ENCODE measurements at places on chromosomes 3 and 15.

DNA sequence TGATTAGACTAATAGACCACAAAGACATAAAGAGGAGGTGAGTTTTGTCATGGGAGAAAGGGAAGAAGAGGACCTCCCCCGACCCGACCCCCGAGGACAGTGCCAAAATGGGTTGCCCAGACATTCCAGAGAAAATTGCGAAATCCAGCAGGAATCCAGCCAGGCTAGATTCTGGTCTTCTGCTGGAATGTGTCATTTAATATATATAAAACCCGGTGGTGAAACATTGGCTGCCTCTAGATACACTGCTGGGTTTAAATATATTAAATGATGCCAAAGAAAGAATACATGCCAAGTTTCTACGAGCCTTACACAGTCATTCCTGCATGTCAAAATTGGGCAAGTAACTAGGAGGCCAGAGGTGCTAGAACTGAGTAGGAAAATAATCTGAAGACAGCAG is 45.3 kb upstream of the SPESP1 start:
- peak; percentile 41 for DNase-seq

- peak; percentile 69 for DNase-seq
Measured at GRCh38 chr3:149657321-149657925, 402 bp downstream of the WWTR1 start.

DNA sequence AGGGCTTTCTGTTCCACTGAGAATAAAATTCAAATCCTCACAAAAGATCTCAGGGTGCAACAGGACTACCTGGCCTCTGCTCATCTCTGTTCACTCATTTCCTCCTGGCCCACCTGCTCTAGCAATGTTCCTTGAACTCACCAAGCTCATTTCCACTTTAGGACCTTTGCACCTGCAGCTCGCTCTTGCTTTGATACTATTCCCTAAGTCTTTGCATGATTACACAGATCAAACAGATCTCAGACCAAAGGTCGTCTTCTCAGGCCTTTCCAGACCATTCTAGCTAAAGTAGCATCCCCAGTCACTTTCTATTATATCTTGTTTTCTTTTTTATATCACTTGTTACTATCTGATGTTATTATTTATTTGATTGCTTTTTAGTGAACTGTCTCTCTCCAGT is 54.7 kb downstream of the B3GNT5 start:
- DNase-seq = peak; percentile 42

- DNase-seq = peak; percentile 92
Measured at GRCh38 chr3:13484851-13485590, 4.9 kb downstream of the HDAC11 start.

- peak; percentile 95 for DNase-seq
Measured at GRCh38 chr3:69090021-69090420, 5.3 kb downstream of the ARL6IP5 start.

- DNase-seq = no peak
Measured at GRCh38 chr3:53658613-53659193, 164.3 kb downstream of the CACNA1D start.

GRCh38 chr15:66714543-66714981 is 12.5 kb downstream of the SMAD6 start:
- DNase-seq = peak; percentile 66

- no peak for DNase-seq
Measured at GRCh38 chr3:46667657-46668056, 25.8 kb downstream of the ALS2CL start.

- peak; percentile 41 for DNase-seq
Measured at GRCh38 chr3:175606650-175607318, 747.6 kb downstream of the NAALADL2 start.

DNA sequence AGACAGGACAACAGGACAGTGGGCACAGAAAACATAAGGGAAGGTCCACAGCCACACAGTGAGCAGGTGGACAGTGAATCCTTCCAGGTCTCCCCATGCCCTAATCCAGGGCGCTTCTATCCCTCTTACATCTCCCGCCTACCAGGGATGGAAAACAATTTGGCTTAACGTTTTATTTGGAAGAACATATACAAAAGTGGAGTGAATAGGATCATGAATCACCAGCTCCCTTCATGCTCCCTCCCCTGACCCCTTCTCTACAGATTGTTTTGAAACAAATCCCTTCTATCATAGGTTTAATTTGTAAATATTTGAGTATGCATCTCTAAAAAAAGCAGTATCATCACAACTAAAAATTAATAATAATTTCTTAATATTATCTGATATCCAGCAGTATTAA is 52.5 kb downstream of the CLDN11 start:
- no peak for DNase-seq

GRCh38 chr3:58144478-58145325 is 66.1 kb downstream of the DNASE1L3 start:
- DNase-seq = no peak

GRCh38 chr3:191238321-191238817 is 39.3 kb downstream of the OSTN start:
- DNase-seq = peak; percentile 28

DNA sequence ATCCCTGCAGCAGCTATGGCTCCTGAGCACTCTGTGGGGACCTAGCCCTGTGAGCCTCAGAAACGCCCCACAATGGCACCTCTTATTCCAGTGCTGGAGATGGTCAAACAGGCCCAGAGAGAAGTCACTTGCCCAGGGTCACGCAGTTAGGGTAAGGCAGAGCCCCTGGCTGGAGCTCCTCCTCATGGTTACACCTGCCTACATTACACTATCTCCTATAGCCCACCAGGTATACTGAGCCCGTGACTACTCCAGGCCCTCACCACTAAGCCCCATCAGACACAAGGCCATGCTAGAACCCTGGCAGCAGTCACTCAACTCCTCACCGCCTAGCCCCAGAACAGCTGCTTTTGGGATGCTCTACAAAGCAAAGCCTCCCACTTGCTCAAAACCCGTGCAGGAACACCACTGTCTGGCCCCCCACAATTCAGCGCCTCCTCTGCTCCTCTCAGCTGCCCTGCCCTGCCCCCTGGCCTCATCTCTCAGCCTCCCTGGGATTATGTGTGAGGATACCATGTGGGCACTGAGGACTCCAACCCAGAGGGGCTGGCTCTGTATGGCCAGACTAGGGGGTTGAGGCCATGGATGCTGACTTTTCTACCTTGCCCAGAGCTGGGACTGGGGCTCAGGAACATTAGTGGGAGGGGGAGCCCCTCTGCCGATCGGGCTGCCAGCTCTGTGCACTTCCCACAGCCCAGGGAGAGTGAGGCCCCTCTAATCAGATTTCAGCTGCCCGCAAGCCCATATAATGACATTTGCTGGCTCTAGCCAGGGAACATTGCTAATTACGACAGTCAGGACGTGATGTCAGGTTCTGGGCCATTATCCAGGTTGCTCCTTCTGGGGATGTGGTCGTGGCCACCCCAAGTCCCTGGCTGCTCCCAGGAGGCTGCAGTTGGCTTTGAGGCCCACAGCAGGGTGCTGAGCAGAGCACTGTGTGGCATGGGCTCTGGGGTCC is 4.0 kb downstream of the NT5DC2 start:
- no peak for DNase-seq

- no peak for DNase-seq
Measured at GRCh38 chr3:155218462-155218861, 75.0 kb downstream of the STRIT1 start.

DNA sequence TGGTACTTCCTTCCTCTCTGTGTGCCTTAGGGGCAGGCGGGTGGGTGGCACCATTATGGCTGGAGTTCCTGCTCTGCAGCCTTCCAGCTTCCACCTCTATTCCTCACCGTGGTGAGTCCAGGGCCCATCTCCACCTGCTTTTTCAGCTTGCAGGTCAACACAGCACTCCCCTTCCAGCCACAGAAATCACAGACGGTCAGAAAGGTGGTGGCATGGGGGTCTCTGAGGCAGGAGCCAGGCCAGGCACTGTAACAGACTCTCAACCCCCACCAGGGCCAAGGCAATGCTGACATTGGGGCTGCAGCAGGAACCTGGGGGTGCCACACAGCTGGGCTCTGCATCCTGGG is 16.6 kb downstream of the KLF15 start:
- DNase-seq = no peak

- DNase-seq = no peak
Measured at GRCh38 chr15:38622304-38622703, 57.7 kb upstream of the RASGRP1 start.

DNA sequence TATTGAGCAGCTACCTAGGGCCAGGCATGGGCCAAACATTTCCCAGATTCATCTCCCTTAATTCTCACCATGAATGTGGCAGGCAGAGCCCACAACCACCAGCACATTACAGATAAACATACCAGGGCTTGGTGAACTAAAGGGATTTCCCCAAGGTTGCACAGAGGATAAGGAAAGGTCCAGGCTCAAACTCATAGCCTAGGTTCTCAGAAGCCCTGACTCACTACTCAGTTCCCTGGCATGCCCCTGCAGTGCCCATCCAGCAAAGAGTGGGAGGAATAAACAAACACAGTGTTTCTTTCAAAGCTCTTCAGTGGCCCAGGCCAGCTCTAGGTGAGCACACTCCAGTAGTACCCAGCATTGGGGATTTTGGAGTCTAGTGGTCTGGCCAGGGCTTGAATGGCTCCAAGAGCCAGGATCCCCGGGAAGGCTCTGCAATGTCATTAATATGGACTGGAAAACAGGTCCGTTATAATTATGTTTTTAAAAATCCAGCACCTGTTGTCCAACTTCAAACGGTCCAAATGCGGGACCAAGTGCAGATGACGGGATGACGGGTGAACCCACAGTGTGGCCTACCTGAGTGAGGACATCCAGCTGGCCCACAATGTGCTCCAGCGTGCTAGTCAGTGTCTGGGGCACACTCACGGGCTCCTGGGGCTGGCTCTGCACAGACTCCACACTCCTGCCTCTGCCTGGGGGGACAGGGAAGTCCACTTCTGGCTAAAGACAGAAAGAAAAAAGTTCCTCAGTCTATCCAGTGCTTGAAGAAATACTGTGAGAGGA is 39.8 kb upstream of the DUSP7 start:
- peak; percentile 82 for DNase-seq

- no peak for DNase-seq
Measured at GRCh38 chr3:143924522-143925285, 46.9 kb upstream of the DIPK2A start.

DNA sequence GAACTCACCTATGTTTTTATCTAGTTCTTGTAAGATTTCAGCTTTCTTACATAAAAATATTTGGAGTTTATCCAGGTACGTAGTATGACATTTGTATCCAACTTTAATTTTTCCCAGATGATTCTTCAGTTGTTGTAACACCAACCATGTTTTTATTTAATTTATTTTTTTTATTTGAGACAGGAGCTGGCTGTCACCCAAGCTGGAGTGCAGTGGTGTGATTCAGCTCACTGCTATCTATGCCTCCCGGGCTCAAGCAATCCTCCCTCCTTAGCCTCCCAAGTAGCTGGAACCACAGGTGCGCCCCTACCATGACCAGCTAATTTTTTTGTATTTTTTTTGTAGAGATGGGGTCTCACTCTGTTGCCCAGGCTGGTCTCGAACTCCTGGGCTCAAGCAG is 6.6 kb downstream of the XYLB start:
- no peak for DNase-seq

DNA sequence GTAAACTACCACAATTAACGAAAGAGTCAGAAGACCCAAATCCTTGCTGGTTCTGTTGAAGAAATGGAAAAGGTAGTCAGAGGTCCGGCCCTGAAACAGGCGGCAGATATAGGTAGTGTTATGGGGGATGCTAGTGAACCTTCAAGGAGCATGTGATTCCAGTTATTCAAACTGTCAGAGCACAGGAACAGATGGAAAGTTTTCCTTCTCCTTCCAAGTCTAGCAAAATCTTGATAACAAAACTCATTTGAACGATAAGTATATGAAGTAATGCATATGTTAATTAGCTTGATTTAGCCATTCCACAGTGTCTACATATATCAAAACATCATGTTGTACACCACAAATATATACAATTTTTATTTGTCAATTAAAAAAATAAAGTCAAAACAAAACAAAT is 26.6 kb upstream of the GOLGA8J start:
- no peak for DNase-seq

DNA sequence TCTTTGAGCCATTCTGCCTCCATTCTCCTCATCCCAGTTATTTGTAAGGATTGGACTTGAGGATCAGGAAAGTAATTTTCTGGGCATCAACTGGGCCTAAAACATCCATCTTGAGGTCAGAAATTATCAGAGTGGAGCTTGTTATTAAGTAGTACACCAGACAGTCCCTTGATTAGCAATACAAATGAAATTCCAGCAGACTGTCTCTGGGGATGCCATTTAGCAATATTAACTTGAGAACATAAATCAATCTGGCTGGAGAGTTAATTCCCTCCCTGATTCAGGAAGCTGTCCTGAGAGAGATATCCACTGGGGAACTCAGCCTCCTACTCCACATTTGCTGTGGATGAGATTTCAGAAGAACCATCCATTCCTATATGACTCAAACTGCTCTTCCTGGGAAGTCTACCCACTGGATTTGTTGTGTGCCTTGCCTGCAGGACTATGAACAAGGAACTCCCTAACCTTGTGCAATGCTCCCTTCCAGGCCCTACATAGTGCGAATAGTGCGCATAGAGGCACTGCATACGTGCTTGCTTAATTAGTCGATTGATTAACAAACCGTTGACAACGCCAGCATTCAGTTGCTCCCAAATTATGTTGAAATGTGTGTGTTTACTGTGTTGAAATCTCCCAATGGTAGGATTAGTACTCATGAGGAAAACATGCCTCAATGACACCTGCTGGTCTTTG is 36.1 kb upstream of the MTMR14 start:
- no peak for DNase-seq

DNA sequence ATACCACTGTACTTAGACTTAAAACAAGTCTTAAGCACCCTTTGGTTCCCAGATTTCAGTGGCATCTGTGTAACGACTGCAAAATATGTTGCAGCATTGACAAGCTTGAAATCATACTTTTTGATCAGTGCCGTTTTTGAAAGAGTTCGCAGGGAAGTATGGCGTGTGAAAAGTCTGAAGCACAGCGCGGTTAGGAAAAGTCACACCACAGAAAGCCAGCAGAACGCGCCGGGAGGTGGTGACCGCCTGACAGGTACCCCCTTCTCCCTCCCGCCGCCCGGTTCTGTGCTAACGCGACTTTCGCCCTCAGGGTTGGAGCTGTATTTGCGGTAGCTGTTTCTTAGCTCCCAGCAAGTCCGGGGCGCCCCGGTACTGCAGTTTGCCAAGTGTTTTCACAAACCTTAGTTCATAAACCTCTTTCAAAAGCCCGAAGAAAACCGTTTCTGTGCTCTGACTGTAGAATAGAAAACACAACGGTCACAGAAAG is 481 bp upstream of the CRYBG3 start:
- DNase-seq = no peak

- DNase-seq = no peak
Measured at GRCh38 chr15:59222906-59223550, 16.4 kb downstream of the LDHAL6B start.

GRCh38 chr3:186385856-186386602 is 24.0 kb upstream of the DGKG start:
- no peak for DNase-seq

Measured in renal cortical epithelial cell (primary cell).